Fibroblast of mammary gland (primary cell): ENCODE measurements at places on chromosomes 6 and 20.
A peak's percentile ranks its signal among the peaks of the same experiment; 100 is the strongest.

DNA sequence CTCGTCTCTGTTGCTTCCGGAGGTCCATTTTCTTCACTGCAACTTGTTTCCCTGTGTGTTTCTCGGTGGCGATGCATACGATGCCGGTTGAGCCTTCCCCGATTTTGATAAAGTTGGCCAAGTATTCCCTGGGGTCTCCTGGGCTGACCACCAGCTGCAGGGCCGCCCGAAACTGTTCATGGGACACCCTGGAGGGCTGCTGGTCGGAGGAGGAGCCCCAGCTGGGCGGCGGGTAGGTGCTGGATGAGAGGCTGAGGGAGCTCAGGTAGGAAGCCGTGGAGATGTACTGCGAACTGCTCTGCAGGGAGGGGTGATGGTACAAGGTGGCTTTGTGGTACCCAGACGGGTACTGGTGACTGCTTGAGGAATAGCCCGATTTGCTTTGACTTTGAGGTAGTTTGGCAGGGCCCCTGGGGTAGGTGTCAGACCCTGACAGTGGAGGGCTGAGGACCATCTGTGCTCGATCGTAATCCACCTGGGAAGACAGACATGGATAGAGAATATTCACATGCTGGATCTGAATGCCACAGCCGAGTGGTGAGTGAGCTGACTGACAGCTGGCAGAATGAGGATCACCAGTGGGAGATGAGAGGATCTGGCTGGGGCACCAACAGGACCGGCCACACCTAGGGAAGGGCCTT lies 51.6 kb downstream of the LAMP5 start:
- no peak for DNase-seq

DNA sequence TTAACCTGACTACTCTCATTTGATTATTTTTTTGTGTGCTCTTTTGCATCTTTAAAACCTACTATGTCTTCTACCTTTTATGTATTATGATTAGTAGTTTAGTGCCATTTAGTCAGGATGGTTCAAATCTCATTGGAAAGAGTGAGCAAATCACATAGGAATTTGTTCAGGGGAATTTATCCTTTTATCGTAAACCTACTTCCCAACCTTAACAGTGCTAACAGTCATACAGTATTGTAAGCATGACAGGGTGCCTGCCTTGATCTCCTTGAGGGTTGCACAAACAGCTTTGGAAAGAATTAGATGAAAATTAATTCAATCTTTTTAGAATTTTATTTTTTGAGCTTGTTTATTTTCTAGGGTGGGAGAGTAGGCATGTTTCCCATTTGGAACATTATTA lies 18.3 kb downstream of the RNF8 start:
- no peak for DNase-seq

DNA sequence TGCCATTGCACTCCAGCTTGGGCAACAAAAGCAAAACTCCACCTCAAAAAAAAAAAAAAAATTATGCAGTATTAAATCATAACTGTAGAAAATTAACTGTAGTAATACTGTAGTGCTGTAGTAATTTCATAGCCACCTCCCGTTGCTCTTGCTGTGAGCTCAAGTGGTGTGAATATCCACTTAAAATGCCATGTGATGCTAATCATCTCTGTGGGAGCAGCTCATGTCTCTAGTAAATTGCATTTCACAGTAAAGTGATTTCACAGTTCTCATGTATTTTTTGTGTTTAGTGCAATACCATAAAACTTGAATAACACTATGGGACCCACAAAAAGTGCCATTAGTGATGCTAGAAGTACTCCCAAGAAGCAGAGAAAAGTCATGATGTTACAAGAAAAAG lies 14.4 kb upstream of the FAM217A start:
- DNase-seq = no peak

DNA sequence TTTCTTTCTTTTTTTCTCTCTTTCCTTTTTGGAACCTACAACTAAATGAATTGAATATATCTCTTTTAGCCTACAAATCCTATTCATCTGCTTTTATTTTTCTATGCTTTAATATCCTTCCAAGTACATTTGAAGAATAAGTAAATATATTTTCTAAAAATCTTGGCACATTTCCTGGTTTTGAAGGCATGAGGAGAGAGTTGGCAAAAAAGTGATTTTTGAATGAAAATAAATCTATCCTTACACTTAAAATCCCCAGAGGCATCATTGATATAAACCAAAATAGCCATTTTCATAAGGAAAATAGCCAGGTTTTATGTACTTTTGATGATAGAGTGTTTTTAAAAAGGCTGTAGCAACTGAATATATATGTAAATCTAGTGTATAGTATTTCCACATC lies 69.0 kb downstream of the SAMD5 start:
- DNase-seq = no peak

DNA sequence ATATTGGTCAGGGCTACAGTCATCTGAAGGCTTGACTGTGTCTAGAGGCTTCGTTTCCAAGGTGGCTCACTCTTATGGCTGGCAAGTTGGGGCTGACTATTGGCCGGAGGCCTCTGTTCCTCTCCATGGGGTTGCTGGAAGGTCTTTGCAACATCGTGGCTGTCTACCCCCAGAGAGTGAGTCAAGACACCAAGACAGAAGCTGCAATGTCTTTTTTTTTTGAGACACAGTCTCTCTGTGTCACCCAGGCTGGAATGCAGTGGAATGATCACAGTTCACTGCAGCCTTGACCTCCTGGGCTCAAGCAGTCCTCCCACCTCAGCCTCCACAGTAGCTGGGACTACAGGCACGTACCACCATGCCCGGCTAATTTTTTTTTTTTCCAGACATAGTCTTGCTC lies 29.4 kb upstream of the KIF3B start:
- DNase-seq = no peak

- DNase-seq = peak; percentile 80
These were observed at the start of gene HEY2 for GRCh38 chr6:125749173-125749864. HEY2 (plus strand) TSS chr6:125749632; CDS start chr6:125749777, 145 bp downstream.

DNA sequence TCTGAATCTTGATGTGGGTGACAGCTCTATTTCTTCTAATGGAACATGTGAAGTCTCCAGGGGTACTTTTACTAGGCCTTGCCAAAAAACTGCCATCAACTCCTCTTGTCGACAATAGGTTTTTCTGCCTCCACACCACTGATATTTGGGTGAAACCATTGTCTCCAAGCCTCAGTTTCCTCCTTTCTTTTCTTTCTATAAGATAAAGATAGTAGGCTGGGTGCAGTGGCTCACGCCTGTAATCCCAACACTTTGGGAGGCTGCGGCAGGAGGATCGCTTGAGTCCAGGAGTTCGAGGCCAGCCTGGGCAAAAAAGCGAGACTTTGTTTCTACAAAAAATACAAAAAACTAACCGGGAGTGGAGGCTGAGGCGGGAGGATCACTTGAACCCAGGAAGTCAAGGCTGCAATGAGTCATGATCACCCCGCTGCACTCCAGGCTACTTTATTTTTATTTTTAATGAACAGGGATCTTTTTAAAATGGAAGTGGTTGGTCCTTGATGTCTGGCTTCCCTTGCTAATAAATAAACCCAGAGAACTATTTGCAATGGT lies 159.9 kb upstream of the TNFAIP3 start:
- DNase-seq = no peak

DNA sequence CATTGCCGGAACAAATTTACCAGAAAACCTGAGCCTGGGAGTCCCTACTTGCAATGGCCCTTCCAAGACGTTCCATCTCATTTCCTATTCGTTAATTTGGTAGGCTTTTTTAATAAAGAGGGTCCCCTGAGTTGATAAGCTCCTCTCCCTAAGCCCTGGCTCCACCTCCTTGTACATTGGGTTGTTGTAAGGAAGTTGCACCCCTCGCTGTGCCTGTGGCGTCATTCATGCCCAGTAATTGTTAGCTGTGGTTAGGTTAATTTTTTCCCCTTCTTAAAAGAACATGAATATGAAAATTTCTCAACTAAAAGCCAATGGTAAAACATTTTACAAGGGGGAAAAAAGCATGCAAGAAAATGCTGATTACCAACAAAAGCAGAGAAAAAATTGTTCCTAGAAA lies 91.9 kb downstream of the SLC24A3 start:
- no peak for DNase-seq
